ENCODE measurements at places on chromosomes 2 and 18.

- no peak for DNase-seq
These were observed 147.5 kb downstream of the LOXHD1 start for GRCh38 chr18:46509530-46509929.

- DNase-seq, result no peak
These were observed 19.0 kb downstream of the MBP start for GRCh38 chr18:77113361-77114151.

- DNase-seq, result no peak
These were observed 26.2 kb downstream of the PCBP1 start for GRCh38 chr2:70113359-70114070.

DNA sequence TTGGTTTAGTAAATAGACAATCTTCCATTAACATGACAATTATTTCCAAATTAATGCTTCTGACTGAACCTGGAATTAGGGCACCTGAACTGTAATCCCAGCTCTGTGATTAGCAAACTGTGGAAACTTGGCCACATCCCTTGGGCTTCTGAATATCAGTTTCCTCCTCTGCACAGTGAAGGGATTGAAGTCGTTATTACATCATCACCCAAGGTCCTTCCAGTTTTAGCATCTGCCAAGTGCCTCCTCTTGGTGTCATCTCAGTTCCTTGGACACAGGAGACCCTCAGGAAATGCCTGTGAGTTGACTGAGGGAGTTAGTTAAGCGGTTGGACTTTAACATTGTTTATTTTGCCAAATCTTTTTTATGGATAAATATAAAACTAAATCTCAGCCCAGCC is 64.8 kb downstream of the MOGAT1 start:
- peak; percentile 73 for DNase-seq

- DNase-seq, result no peak
These were observed 48.1 kb upstream of the GALR1 start for GRCh38 chr18:77201506-77201905.

GRCh38 chr18:3332376-3332775 is 70.4 kb downstream of the MYL12B start:
- peak; percentile 72 for DNase-seq

- DNase-seq, result no peak
These were observed 94.9 kb downstream of the KCTD1 start for GRCh38 chr18:26453386-26453901.

DNA sequence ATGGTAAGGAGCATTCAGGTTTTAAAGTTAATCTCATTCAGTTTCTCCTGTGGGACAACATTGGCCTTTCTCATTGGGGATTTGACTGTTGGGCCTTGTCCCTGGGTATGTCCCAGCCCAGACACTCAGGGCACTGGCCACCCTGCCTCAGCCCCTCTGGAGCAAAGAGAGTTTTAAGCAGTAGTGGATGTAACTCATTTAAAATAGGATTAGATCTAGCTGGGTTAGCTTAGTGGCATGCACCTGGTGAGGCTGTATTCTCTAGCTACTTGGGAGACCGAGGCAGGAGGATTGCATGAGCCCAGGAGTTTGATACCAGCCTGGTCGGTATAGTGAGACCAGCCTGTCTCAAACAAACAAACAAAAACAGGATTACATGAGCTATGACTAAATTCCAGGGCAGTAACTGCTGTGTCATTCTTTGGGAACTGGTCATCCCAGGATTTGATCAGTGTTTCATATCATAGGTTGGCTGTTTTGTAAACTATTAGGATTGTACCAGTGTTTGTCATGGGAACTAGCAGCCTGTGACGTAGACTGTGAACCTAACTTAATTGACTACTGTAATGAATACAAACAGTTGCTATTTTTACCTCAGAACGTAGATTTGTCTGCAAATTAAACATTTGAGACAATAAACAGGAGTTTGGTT is 12.5 kb downstream of the INPP4A start:
- DNase-seq, result peak; percentile 89

DNA sequence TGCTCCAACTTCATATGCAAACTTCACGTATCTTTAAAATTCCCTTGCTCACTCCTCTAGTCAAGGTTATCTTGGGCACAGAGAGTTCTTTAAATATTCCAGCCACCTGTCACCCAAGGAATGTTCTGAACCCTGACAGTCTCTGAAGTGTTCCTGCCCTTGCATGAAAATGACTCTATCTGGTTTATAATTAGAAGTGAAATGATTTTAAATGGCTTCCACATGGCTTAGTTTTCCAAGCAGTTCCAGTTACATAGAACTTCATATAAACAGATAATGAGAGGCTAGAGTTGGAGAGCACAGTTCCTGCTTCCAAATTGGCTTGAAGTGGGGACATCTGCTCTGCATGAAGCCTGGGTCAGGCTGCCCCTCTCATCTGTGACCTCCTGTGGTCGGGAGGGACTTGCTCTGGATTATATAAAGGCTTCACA is 81.9 kb downstream of the SLC4A3 start:
- DNase-seq, result no peak

DNA sequence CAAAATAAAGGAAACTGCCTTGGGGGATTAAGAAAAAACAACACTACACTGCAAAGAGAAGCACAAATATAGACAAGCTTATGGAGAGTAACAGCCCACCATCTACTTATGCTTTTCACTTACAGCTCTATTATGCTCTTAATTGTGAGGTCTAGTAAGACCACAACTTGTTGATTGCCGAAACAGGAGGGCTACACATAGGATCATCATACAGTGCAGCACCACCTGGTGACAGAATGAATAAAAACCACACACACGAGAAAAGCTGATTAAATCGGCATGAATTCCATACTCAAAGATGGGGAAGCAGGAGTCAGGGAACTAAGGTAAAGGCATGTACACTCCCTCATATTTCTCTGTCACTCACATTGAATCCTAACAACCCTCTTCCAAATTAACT is 259.2 kb downstream of the IKZF2 start:
- peak; percentile 78 for DNase-seq

DNA sequence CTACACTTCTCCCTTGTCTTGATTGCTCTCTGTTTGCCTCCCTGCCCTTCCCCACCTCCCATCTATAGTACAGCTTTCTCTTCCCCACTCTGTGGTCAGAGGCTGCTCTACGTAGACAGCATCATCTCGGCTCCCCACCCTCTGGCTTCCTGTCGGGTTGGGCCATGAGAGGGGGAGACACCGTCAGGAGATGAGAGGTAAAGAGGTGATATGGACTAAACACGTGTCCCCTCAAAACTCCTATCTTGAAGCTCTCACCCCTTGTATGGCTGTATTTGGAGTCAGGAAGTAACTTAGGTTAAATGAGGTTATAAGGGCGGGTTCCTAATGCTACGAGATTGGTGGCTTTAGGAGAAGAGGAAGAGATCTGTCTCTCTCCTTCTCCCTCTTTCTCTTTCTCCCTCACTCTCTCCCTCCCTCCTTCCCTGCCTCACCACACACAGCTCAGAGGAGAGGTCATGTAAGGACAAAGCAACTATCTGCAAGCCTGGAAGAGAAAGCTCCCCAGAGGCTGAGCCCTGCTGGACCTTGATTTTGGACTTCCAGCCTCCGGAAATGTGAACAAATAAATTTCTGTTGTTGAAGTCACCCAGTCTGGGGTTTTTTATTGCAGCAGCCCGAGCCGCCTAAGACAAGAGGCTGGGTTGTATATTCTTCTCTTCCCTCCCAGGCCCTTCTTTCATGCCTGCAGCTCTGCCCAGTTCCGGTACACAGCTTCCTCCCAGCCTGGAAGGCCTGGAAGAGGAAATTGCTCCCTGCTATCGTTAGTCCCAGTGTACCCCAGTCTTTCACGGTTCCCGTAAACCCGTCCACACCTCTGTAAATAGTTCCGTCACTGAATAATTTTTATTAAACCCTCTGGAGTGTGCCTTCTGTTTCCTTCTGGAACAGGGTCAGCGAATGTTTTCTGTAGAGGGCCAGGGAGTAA is 138.0 kb downstream of the AKAIN1 start:
- no peak for DNase-seq

GRCh38 chr2:236054621-236055305 is 113.4 kb downstream of the GBX2 start:
- no peak for DNase-seq

GRCh38 chr18:77765468-77765867 is 515.8 kb downstream of the GALR1 start:
- no peak for DNase-seq

- DNase-seq, result peak; percentile 69
These were observed 1.4 kb downstream of the PSME4 start for GRCh38 chr2:53969285-53969967.

- peak; percentile 48 for DNase-seq
These were observed 49.9 kb downstream of the DHRS9 start for GRCh38 chr2:169119123-169119760.

GRCh38 chr18:79056827-79057367 is 12.3 kb upstream of the ATP9B start:
- DNase-seq, result no peak

DNA sequence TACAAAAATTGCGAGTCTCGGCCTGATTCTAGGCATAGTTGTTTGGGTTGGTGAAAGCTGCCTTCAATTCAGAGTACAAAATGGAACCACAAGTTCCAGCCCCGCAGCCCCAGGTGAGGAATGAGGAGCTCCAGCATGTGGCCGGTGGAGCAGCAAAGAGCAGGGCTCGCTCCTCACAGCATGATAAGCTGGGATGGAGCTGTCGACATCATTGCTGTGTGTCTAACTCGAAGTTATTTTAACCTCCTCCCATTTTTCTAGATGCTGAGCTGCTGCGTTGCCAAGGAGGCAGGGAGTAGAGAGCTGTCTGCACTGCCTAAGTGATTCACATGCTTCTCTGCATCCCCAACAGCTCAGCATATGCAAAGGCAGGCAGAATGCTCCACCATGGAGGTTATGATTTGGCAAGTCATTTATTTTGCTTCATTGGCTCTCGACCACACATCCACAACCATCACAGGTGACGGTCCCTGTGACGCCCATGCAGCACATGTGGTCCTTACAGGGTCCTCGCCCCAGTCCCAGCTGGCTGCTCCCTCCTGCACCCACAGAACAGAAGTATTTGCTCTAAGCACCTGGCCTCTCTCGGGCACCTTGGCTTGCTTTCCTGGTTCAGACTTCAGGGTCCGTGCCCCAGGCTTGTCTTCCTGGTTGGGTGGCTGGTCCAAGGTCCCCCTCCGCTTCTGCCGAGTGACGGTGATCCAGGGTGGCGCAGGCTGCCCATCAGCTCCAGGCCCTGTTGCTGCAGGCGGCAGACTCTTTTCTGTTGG is 66.0 kb upstream of the MGAT4A start:
- peak; percentile 31 for DNase-seq

DNA sequence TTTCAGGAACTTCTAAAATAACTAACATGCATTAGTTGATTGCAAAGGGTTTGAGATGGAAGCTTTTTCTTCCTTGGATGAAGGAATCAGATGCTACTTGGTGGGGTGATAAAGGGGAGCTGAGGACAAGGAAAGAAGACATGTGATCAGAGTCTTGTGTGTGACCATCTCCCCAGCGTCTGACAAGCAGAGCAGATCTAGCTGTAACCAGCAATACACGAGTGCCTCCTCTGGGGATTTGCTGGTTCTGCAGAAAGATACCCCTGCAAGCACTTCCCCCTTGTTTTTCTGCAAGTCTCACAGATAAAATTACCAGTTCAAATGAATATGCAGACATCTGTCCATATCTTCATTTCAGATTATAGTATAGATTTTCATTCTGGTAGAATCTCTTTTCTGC is 2.7 kb downstream of the CDH7 start:
- peak; percentile 1 for DNase-seq

GRCh38 chr18:32803568-32803967 is 30.7 kb upstream of the KLHL14 start:
- DNase-seq, result no peak

DNA sequence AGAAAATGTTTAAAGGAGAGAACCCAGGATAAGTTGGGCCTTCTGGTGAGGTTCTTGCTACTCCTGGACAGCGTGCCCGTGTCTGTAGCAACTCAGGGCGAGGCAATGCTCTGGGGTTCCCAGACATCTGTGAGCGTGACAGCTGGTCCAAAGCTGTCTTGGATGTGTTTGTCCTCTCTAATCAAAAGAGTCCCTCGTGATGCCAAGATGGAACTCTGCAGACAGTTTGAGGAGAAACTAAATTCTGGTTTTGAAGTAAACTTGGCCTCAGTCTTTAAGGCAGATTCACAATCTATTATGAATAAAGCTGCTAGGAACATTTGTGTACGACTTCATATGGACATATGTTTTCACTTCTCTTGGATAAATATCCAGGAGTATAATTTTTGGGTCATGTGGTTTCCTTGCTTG is 47.3 kb downstream of the TMEM17 start:
- DNase-seq, result no peak

GRCh38 chr2:178266445-178266844 is 72.1 kb downstream of the OSBPL6 start:
- no peak for DNase-seq

All from fibroblast of pulmonary artery (primary cell).